ENCODE measurements at places on chromosomes 7 and 10.

- DNase-seq: no peak
Measured at GRCh38 chr7:103148131-103148993, 537 bp downstream of the NAPEPLD start.

DNA sequence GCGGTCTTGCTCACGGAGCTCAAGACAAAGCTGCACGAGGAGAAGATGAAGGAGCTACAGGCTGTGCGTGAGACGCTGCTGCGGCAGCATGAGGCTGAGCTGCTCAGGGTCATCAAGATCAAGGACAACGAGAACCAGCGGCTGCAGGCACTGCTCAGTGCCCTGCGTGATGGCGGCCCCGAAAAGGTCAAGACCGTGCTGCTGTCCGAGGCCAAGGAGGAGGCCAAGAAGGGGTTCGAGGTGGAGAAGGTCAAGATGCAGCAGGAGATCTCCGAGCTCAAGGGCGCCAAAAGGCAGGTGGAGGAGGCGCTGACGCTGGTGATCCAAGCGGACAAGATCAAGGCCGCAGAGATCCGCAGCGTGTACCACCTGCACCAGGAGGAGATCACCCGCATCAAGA is 51.4 kb downstream of the JAKMIP3 start:
- DNase-seq: no peak

- DNase-seq: no peak
Measured at GRCh38 chr7:18420748-18421147, 74.8 kb upstream of the HDAC9 start.

DNA sequence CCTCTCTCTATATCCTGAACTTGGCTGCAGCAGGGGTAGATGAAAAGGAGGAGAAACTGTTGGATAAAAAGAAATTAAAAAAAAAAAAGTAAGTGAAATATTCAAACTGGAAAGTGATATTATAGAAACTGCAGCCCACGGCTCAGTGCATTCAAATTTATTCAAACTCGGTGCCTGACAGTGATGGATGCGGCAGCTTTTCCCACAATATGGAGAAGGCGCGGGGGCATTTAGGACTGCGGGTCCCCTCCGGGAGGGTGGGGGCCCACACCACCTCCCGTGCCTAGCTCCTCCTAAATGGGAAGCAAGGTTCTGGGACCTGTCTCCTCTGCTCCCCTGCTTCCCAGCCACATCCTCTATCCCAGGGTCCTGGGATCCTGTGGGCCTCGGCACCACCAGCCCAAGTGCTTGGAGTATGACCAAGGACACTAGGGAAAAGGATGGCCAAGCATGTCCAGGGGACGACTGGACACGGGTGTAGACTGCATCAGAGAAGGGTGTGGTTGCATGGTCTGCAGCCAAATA is 82.4 kb downstream of the HIF1AN start:
- no peak for DNase-seq

GRCh38 chr7:108464743-108465142 is 8.5 kb upstream of the NRCAM start:
- DNase-seq: no peak
